ENCODE measurements at places on chromosomes 13 and 19.
A peak's percentile ranks its signal among the peaks of the same experiment; 100 is the strongest.

GRCh38 chr13:93672996-93673395 is 446.4 kb downstream of the GPC6 start:
- no peak for DNase-seq

- DNase-seq, result no peak
These were observed 63.6 kb upstream of the NFIC start for GRCh38 chr19:3302755-3303154.

- no peak for DNase-seq
These were observed at the start of gene FFAR1 for GRCh38 chr19:35347171-35347929. FFAR1 (plus strand) TSS chr19:35347902; CDS start chr19:35351552, 3,650 bp downstream.

DNA sequence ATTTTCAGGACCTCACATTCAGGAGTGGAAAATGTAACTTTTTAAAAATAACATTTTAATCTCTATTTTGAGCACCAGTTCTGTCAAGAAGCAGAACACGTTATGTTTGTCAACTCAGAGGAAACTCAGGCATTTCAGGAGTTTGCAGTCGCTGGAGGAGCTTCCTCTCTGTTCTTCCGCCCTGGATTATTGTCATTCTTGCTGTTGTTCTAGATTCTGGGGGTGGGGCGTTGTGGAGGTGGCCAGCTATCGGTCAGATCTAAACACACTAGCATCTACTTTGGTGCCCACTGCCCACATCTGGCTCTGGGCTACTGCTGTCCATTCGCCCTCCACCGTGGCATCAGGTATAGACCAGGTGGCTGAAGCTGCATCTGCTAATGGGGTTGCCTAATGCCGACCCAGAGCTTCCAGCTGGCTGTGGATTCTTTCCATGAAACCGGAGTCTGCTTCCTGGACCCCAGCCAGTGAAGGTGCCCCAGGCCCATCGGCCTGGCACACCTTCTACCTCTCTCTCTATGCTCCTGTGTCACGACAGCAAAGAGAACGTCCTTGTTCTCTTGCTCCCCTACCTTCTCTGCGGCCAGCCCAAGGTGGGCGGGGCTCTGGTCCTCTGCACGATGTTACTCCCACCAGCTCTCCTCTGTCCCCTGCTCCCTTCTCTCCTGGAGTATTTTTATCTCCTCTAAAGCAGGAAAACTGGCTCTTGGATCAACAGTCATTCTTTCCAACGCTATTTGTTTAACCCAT is 36.7 kb upstream of the DGKH start:
- no peak for DNase-seq

- DNase-seq, result no peak
These were observed 27.5 kb upstream of the ANKRD10 start for GRCh38 chr13:110942248-110942981.

GRCh38 chr19:33674626-33675367 is 53.0 kb downstream of the CHST8 start:
- peak; percentile 64 for DNase-seq

- DNase-seq, result no peak
These were observed 74.8 kb downstream of the ZNF536 start for GRCh38 chr19:30446850-30447552.

- DNase-seq, result no peak
These were observed 416.4 kb downstream of the ITGBL1 start for GRCh38 chr13:101868585-101869469.

GRCh38 chr13:79382545-79383275 is 23.3 kb downstream of the RBM26 start:
- DNase-seq, result no peak

GRCh38 chr13:20460761-20461160 is 64.9 kb downstream of the CRYL1 start:
- DNase-seq, result no peak

GRCh38 chr13:82698941-82699340 is 1183.3 kb downstream of the SLITRK1 start:
- no peak for DNase-seq

DNA sequence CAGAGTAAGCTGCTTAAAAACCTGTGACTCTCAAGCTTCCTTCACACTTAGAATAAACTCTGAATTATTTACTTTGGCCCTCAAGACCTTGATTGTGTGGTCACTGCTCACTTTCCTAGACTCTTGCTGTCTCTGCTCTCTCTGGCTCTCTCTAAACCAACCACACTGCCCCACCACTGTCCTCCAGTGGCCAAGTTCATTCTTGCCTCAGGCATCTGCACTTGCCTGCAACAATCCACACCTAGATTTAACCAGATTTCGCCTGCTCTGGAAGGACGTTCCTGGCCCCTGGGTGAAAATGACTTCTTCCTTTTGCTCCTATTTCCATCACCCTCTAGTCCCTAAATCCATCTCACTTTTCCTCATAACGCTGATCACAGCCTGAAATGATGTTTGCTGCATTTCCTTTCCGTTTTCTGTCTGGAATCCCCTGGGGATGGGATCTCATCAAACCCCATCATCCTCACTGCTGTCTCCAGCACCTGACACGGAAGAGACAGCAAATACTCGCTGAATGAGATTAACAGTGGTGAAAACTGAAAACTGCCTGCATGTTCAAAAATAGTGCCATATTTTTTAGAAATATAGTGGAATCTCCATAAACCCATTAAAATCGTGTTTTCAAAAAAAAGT is 232.6 kb downstream of the UQCRFS1 start:
- peak; percentile 51 for DNase-seq

GRCh38 chr19:58550362-58551122 is 4.4 kb downstream of the CHMP2A start:
- DNase-seq, result no peak

DNA sequence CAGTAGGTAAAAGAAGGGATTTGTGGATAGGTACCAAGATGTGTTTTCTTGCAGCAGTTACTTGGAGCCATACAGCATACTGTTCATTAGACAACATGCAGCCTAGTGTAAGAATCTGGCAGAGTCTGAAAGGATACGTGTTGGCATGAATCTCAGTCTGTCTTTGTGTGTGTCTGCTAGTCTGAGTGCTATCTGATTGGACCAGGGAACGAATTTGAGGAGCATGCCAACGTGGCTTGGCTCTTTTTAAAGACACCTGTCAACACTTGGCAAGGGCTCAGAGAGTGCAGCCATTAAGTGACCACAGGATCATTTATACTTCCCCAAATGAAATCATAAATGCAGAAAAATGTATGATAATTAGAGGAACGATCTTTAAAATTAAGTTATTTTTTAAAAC is 27.6 kb upstream of the ATXN8OS start:
- DNase-seq, result no peak

DNA sequence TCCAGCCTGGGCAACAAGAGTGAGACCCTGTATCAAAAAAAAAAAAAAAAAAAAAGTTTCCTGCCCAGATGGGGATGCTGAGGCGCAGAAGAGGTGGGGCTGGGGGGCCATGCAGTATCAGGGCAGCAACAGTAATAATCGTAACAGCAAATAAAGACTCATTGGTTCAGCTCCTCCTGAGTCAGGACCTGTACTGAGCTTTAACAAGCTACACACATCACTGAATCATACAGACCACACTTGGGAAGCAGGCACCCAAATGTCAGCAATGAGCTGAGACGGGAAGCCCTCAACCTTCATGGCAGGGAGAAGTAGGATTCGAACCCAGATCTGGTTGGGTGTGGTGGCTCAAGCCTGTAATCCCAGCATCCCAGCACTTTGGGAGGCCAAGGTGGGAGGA is 10.6 kb upstream of the DPF1 start:
- DNase-seq, result no peak

GRCh38 chr13:52892925-52893324 is 44.5 kb upstream of the PCDH8 start:
- no peak for DNase-seq

- no peak for DNase-seq
These were observed 429.4 kb downstream of the DCT start for GRCh38 chr13:94050039-94050438.

DNA sequence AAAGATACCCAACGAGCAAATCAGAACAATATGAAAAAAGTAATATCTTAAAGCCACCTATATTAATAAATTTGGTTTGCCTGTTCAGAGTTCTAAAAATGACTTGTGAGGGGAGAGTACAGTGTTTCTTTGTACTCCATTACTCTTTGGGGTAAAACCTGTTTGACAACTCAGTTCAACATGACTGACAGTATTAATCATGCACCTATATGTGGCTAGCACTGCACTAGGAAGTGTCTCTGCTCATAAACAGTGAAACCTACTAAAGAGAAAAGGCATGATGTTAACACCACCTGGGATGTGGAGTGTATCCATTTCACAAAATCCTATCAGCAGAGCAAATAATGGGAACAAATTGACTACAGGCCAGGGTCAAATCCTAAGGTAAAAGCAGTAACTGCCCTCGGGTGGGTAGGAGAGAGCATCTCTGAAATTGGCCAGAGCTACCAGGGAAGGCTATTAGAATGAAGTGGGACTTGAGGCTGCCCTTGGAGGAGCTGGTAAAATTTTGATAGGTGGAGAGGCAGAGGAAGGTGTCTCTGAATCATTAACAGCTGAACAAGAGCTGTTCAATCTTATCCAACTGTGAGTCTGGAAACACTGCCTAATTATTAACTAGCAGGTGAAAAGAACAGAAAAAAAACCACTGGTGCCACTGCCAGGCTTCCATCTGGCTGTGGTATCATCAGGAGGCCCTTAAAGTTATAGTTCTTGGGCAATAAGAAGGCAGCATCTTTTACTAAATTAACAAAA is 365.1 kb downstream of the DNAJC15 start:
- DNase-seq, result no peak

GRCh38 chr19:32919365-32919764 is 49.8 kb upstream of the SLC7A9 start:
- no peak for DNase-seq

DNA sequence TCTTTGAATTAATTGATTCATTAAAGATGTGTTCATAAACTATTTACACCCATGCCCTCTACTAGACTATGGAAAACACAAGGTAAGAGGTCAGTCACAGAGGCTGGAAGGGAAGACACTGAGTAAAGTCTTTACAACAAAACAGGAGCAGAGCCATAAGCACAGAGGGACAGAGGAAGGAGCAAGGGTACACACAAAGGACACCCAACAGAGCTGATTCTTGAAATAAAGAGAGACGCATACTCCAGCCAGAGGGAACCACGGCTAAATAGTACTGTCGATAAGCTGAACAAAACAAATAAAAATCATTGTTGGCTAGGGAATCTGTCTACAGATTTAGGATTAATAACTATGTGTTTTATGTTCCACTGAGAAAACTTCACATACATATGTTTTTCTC is 289.2 kb downstream of the EFNB2 start:
- no peak for DNase-seq

DNA sequence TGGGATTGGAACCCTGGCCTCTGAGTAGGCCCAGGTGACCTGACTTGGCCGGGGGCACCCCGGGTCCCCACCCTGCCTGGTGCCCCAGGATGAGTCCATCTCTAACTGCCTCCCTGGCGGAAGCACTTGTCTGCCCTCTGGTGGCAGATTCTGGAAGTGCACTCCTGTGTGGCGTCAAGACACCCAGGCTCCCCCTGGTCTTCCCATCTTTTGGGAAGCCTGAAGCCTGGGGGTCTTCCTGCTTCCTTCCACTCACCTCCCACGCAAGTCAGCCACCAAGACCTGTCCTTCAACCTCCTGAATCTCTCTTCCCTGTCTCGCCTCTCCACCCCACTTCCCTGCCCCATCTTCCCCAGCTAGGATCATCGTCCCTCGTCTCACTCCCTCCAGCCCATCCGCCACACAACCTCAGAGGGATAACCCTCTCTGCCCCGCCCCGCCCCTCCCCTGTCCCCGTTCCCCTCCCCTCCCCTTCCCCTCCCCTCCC is 7.4 kb downstream of the RABAC1 start:
- DNase-seq, result peak; percentile 86

GRCh38 chr19:8482696-8483095 is 19.7 kb downstream of the PRAM1 start:
- no peak for DNase-seq

DNA sequence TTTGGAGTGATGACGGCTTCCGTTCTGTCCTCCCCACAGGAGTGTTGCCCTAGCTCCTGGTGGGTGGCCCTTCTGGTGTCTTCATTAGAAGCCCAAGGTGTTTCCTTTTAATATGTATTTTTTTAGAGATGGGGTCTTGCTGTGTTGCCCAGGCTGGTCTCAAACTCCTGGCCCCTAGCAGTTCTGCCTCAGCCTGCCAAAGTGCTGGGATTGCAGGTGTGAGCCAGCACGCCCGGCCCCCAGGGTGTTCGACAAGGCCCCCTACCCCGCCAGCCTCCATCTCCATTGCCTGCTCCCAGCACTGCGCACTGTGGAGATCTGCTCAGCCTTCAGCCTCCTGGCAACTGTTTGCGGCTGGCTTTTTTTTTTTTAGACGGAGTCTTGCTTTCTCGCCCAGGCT is 31.2 kb downstream of the BTBD2 start:
- no peak for DNase-seq

GRCh38 chr13:34815526-34815925 is 126.5 kb upstream of the NBEA start:
- DNase-seq, result no peak

All from retina (tissue), 1 donor.